Activated CD4-positive, alpha-beta memory T cell treated with anti-CD3 and anti-CD28 coated beads for 36 hours (primary cell): ENCODE measurements at places on chromosomes 13 and 19. TPM values are rescaled to one million over a fixed set of nuclear protein-coding genes. Genes with fewer than 3 reads are reported as not detected.

Gene SPRYD7
- total RNA-seq, result 5.4 TPM

DNA sequence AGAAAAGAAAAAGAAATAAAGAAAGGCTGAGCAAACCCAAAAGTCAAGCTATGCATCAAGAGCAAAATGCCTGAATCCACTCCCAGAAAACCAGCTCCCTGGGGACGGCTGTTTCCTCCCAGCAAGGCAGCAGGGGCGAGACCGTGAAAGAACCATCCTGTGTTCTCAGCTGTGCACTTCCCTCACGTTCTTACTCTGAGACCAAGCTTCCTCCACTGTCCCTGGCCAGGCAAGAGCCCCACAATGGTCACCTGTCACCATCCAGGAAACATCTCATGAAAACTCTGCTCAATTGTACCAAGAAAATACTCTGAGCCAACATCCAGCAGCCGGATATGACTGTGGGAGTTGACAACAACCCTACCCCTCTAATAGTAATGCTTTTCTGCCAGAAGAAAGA is 22.9 kb downstream of the RAB20 start:
- H3K4me1 ChIP-seq, result no peaks in the 10 kb centered on the region
- H3K27ac ChIP-seq, result no peak overlapping the region
- no peaks in the 10 kb centered on the region for H3K36me3 ChIP-seq
- H3K27me3 ChIP-seq, result no peaks in the 10 kb centered on the region

Gene ZNF653
- total RNA-seq, result 10.3 TPM

DNA sequence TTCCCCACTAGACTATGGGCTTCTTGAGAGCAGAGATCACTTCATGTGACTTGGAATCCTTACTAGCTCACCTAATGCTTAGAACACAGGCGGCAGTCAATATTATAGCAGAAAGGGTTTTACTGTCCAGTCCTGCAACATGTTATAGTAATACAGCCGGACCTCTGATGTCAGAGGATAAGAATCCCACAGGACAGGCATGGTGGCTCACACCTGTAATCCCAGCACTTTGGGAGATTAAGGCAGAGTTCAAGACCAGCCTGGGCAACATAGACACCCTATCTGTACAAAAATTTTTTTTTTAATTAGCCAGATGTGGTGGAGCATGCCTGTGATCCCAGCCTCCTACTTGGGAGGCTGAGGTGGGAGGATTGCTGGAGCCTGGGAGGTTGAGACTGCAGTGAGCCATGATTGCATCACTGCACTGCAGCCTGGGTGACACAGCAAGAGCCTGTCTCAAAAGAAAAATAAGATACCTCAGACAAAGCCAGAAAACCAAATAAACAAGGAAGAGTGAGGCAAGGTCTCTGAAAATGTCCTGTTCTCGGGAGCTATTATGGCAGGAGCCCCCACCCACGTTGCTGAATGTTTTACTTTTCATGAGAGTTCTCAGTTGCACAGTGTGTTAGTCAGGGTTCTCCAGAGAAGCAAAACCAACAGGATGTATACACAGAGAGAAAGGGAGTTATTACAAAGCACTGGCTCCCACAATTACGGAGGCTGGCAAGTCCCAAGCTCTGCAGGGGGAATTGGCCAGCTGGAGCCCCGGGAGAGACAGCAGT is 100.8 kb downstream of the UBL3 start:
- no peak overlapping the region for H3K4me3 ChIP-seq
- no peak overlapping the region for H3K27ac ChIP-seq
- H3K27me3 ChIP-seq, result peaks cover 13% of the 10 kb centered on the region

DNA sequence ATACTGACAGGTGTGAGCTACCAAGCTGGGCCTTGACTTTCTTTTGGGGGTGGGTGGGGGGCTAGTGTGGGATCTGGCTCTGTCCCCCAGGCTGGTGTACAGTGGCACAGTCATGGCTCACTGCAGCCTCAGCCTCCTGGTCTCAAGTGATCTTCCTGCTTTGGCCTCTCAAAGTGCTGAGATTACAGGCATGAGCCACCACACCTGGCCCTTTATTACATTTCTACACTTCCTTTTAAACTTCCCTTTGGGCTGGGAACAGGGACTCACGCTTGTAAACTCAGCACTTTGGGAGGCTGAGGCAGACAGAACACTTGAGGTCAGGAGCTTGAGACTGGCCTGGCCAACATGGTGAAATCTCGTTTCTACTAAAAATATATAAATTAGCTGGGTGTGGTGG is 12.0 kb downstream of the FTL start:
- H3K36me3 ChIP-seq, result peaks cover 21% of the 10 kb centered on the region
- no peaks in the 10 kb centered on the region for H3K27me3 ChIP-seq
- DNase-seq, result no peak
- H3K27ac ChIP-seq, result no peak overlapping the region
- H3K4me1 ChIP-seq, result peaks cover 5% of the 10 kb centered on the region

DNA sequence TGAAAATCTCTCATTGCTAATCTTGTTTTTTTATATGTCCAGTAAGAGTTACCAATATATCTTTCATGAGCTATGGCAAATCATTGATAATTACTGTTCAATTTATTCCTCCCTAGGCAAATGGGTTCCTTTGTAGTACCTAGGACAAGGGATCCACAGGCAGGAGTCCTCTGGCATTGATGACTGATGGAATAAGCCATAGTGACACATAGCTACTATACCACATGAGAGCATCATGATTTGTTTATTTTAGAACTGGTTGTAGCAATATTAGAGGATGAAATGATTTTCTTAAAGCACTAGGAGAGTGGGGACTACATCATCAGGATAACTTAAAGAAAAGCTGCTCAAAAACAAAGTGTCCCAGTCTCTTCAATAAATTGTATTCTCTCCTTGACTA is 21.7 kb upstream of the MAB21L1 start:
- H3K4me3 ChIP-seq, result no peak overlapping the region
- H3K36me3 ChIP-seq, result no peaks in the 10 kb centered on the region
- no peaks in the 10 kb centered on the region for H3K27me3 ChIP-seq
- H3K4me1 ChIP-seq, result no peaks in the 10 kb centered on the region
- DNase-seq, result no peak
- no peak overlapping the region for H3K27ac ChIP-seq

Gene ZNF154
- total RNA-seq, result 0.48 TPM

DNA sequence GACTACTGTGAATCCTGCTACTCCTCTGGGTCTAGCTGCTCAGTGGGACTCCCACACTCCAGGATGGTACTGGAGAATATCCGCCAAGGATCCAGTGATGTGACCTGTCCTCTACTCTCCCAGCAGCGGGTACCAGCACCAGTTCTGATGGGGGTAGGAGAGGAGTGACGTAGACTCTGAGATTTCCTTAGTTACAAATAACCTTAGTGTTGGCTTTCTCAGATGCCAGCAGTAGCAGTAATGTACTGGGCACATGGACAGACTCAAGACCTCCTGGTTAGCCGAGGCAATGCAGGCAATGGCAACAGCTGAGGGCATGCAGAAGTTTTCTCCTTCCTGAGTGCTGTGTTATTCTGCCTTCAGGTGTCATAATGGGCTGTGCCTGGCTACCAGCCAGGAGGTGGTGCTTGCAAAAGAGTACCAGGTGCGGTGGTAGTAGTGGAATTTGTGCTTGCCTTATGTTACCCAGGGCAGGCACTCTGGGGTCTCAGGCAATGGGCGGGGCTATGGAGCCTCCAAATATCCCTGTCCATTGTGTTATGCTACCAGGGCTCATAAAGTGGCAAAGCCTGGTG is 105.3 kb upstream of the KLF5 start:
- H3K4me3 ChIP-seq, result no peak overlapping the region
- peaks cover 34% of the 10 kb centered on the region for H3K36me3 ChIP-seq
- DNase-seq, result no peak
- no peak overlapping the region for H3K27ac ChIP-seq
- no peaks in the 10 kb centered on the region for H3K27me3 ChIP-seq
- H3K4me1 ChIP-seq, result no peaks in the 10 kb centered on the region

Gene LGALS4
- 0.33 TPM for total RNA-seq

DNA sequence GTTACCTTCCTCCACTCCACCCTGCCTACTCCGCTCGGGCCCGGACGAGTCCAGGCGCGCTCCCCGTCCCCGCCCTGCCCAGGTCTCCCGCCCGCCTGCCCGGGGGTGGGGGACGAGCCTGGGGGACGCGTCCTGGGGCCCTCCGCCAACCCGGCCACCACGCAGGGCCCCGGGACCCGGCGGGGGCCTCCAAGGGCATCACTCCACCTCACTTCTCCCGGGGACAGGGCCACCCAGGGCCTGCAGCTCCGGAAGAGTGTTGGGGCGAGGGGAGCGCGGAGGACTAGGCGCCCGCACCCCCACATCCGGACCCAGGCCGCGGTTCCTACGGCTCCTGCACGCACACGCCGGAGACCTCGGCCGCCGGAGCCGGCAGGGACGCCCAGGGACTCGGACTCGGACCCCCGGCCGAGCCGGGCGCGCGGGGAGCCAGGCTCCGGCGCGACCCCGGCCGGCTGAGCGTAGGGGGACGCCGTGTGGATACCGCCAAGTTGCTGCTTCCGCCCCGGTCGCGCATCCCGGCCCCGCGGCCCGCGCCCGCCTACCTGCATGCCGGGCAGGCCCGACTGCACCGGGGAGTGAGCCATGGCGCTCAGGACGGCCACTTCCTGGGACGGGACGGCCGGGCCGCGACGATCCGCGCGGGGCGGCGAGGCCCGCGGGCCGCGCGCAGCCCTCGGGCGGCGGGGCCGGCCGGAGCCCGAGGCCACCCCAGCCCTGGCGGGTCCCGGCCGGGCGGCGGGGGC is 534 bp downstream of the STK24 start:
- H3K4me3 ChIP-seq, result peak overlapping the region; percentile 87
- peak overlapping the region; percentile 98 for H3K27ac ChIP-seq
- H3K27me3 ChIP-seq, result no peaks in the 10 kb centered on the region

Gene KIR3DL1
- total RNA-seq, result not detected

Gene CPAMD8
- total RNA-seq, result 0.88 TPM

DNA sequence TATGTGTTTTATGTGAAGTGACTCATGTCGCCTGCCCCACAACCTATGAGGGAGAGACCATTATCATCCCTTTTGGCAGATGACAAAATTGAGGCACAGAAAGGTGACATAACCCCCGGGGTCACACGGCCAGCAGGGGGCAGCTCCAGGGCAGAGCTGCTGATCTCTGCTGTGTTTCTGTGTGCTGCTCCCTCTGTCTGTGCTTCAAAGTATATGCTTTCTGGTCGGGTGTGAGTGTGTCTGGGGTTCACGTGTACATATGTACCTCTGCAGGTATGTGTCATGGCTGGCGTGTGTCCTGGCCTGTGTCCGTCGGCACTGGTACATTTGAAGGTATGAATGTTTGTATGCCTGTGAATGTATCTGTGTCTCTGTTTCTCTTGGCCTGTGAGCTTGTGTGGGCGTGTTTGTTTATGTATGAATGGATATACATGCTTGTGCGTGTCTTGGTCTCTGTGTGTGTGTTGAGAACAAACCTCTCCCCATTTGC is 7.1 kb downstream of the LIPE start:
- no peaks in the 10 kb centered on the region for H3K27me3 ChIP-seq
- H3K36me3 ChIP-seq, result no peaks in the 10 kb centered on the region
- peak overlapping the region; percentile 19 for H3K27ac ChIP-seq
- peaks cover 37% of the 10 kb centered on the region for H3K4me1 ChIP-seq
- H3K4me3 ChIP-seq, result no peak overlapping the region

DNA sequence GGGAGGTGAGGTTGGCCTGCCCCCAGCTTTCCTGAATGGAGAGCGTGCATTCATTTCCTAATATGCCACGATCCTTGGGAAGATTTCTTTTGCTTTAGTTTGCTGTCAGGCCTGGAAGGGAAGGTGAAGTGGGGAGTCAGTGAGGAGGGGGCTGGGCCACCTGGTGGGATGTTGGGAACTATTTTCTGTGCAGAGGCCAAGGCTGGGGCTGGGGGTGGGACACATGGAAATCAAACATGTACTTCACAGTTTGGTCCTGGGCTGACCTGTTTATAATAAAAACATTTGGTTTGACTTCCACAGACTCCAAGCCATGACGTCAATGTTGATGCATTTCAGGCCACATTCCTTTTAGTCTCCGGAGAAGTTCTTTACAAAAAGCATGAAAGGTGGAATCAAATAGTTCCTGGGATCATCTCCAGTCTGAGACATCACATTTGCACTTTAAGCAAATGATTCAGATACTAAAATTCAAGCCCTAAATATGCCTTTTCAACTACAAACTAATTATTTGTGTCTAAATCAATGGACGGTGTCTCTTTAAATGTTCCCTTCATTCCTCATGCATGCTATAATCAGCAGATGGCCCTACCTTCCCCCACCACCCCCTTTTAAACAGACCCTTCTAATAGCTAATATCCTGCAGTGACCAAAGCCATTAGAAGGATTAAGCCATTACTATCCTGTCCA is 41.5 kb upstream of the MEDAG start:
- H3K36me3 ChIP-seq, result no peaks in the 10 kb centered on the region
- H3K27ac ChIP-seq, result no peak overlapping the region
- H3K4me1 ChIP-seq, result peaks cover 7% of the 10 kb centered on the region
- DNase-seq, result no peak
- no peak overlapping the region for H3K4me3 ChIP-seq

DNA sequence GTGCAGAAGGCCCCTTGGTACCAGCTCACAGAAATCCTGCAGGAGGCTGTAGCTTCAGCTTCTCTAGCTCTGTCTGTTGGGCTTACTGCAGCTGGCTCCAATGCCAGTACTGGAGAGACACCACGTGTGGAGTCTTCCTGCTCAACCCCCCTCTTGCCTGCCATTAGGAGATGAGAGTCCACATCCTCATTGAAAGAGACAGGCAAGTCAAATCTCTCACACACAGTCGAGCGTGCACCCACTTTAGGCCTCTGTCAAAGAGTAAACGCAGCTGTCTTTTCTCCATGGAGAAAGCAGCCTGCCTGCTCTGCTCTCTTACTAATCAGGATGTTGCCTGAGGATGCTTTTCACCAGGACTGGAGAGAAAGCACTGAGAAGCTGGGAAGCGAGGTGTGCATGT is 523.0 kb upstream of the NBEA start:
- no peak overlapping the region for H3K4me3 ChIP-seq
- H3K4me1 ChIP-seq, result no peaks in the 10 kb centered on the region
- DNase-seq, result no peak
- no peaks in the 10 kb centered on the region for H3K27me3 ChIP-seq
- H3K36me3 ChIP-seq, result no peaks in the 10 kb centered on the region

Gene SNAPC2
- 20.2 TPM for total RNA-seq

- H3K4me3 ChIP-seq, result no peak overlapping the region
- H3K27me3 ChIP-seq, result no peaks in the 10 kb centered on the region
- H3K27ac ChIP-seq, result no peak overlapping the region
- no peaks in the 10 kb centered on the region for H3K36me3 ChIP-seq
- H3K4me1 ChIP-seq, result no peaks in the 10 kb centered on the region
These were observed 472.2 kb downstream of the LIG4 start for GRCh38 chr13:107743100-107743499.
